ENCODE measurements at places on chromosomes 2 and 18.

- no peak for DNase-seq
Measured at GRCh38 chr2:153464395-153464794, 14.2 kb downstream of the RPRM start.

DNA sequence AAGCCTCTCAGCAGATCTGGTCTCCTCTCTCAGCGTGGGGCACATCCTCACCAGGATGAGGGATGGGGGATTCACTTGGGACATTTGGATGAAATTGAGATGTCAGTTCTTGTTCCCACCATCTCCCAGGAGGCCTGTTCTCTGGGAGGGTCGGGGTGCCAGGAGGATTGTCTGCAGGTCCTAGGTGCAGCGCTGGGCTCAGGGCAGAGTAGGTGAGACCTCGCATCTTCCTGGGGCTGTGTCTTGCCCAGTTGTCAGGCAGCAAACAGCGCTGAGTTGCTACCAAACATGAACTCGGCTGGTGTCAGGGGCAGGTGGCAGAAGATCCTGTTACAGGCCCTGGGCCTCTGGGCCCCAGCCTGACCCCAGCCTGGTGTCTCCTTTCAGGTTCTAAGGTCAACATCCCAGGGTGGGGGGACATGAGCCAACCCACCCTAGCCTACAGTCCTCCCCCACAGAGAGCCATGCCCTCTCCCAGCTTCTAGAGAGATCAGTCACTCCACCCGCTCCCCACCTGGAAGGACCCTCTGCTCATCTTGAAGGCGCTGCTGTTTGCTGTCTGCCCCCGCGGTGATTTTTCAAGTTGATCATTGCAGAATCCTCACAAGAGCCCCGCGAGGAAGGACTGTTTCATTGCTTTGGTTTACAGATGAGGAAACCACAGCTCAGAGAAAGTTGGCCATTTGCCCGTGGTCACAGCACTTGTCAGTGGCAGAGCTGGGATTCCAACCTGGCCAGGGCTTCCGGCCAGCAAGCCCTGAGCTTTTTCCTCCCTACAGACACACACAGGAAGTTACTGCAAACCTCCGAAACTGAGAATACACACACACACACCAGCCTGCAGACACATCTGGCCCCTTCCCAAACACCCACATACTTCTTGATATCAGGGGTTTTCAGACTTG lies 83.9 kb downstream of the STPG4 start:
- DNase-seq = peak; percentile 95

DNA sequence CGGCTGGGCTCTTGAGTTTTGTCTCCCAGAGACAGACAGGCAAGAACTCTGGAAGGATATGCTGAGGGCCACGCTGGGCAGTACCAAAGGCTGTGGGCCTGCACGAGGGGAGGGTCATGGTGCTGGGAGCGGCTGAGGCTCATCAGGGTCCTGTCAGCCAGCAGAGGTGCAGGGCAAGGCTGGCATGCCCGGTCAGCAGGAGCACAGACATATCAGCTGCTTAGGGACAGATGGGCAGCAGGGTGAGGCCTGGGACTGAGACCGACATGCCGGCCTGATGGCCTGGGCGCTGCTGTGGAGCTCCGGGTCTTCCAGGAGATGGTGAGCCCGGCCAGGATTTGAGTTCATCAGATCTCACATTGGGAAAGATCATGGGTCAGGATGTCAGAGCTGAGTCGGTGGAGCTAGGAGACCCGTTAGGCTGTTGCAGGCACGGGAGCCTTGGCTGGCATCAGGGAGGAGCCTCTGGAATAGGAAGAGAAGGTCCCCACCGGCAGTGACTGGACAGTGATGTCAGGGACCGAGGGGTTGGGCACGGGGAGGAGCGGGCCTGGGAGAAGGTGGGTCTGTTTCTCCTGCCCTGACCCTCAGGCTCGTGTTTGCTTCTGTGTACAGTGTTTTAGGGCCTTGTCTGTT lies 18.8 kb downstream of the CNDP2 start:
- DNase-seq = no peak

DNA sequence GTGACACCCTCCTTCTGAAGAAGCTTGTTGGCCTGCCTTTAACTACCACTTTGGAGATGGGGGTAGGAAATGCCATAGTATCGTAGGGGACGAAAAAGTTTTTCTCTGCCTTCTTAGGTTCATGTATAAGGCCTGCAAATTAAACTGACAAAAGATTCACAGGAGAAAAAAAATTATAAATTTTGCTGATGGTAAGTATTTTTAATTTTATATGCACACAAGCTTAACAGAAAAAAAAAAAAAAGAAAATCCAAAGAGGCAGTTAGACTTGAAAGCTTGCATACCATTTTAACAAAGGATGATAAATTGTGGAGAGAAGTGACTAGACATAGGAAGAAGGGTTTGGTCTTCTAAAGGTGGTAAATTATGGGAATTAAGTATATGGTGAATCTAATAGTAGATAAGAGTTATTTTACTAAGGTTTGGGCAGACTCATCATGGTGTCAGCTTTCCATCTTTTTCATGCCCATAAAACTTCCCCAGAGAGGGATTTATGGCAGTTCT lies 62.5 kb upstream of the B3GNT2 start:
- no peak for DNase-seq

DNA sequence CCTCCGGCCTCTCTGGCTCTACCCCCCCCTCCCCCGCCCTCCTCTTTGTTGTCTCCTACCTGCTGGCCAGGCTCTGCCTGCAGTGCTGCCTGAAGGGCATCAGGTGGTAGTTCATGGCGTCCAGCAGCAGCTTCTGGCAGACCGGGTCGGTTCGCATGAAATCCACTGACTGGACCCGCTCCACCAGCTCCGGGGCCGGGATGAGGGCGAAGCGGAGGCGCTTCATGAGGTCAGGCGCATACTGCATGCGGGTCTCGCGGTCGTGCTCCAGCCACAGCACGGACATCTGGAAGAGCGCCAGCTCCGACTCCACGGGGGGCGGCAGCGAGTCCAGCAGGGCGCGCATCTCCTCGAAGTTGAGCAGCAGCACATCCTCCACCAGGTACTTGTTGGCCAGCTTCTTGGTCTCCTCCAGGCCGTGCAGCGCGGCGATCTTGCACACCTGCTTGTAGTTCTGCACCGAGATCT lies 3.2 kb downstream of the KLHL14 start:
- DNase-seq = no peak

GRCh38 chr2:164609790-164610189 lies 11.5 kb downstream of the GRB14 start:
- DNase-seq = no peak

GRCh38 chr2:82853299-82853698 lies 1605.8 kb downstream of the SUCLG1 start:
- no peak for DNase-seq

- peak; percentile 51 for DNase-seq
Measured at GRCh38 chr2:112794131-112794733, 9.9 kb upstream of the IL1A start.

- DNase-seq = no peak
Measured at GRCh38 chr2:3585261-3586109, 9.4 kb upstream of the COLEC11 start.

DNA sequence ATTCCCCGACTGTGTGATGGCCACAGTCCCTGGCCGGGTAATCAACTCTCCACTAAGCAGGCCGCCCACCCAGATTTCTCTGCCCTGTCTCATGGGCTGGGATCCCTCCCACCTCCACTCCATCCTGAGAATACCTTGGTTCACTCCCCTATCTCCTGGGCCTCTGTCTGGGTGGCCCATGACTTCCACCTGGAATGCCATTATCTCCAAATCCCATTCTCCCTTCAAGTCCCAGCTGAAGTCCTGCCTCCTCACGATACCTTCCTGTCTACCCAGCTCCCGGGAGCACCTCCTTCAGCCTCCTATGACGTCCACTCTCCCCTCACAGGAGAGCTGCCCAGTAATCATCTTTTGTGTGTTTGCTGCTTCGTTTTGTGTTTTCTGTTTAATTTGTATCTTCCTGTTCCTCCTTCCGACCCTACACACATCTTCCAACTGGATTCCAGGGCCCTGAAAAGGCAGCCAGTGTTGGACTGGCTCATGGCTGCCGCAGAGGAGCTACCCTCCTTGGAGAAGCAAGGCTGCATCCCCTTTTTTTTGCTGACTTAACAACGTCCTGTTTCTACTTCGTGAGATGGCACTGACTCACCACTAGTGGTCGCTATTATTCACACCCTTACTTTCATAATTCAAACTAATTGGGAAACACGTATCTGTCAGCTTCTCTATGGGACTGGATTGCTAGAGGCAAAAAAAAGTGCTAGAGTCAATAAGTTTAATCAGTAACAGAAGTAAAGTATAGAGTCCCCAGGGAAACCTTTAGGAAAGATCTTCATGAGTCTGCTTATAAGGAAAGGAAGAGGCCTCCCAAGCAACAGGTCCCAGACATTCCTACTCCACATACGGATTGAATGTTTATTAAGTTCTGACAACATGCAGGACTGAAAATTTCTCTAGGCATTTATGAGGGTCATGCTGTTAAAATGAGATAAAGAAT lies 171.9 kb upstream of the GATA6 start:
- DNase-seq = peak; percentile 46

DNA sequence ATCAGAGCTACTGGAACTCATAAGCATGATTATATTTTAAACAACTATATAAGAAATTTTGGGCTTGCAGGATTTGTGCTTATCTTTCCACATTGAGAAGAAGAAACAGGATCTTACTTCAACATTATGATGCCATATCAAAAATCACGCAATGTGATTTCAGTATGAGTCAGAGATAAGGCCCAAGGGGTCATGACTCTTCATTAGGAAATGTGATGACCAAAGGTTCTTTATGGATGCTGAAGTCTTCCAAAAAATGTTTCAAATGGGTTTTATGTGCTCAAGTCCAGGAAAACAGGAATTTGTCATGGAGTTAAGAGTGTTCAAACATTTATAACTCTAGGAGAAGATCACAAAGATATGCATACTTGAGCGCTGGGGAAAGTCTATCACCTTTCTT lies 7.8 kb upstream of the SERPINB2 start:
- peak; percentile 37 for DNase-seq

DNA sequence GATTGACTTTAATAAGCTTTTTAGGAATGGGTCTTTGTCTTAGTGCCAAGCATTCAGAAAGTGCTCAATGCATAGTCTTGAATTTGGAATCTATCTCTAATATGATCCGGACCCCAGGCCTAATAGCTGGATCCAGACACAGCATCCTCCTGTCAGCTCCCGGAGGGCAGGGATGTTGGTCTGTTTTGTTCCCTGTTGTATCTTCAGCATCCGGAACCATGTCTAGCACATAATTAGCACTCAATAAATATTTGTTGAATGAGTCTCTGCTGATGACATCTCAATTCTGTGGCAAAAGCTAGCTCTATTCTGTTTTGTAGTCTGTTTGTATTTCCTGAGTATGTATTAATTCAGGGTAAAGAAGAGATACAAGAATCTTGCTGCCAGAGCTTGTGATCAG lies 169.1 kb downstream of the DCDC2C start:
- no peak for DNase-seq

- DNase-seq = no peak
Measured at GRCh38 chr2:222736301-222736700, 64.8 kb downstream of the MOGAT1 start.

GRCh38 chr18:32763293-32763692 lies 9.5 kb downstream of the KLHL14 start:
- DNase-seq = no peak

- DNase-seq = no peak
Measured at GRCh38 chr18:38956068-38956467, 1390.5 kb upstream of the CELF4 start.

- no peak for DNase-seq
Measured at GRCh38 chr2:63696496-63696895, 107.7 kb downstream of the MDH1 start.

DNA sequence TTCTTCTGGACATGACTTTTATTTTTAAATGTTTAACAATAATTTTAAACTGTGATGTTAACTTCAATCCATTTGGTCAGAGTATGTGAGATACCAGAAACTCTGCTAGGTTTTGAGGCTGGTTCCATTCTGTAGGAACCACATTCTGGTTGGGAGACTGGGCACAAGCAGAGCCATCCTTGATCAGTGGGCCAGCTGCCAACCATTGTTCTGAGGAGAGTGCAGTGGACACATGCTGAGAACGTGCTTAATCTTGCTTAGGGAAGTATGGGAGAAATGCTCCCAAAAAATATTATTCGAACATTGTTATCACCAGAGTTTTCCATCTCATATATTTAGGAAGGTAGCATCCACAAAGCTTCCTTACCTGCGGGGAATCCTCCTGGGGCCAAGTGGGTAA lies 155.8 kb downstream of the RTN4 start:
- no peak for DNase-seq

Measured in RCC 7860 (cell line).